Stimulated activated CD8-positive, alpha-beta memory T cell treated with anti-CD3 and anti-CD28 coated beads, Interleukin-7, amount 100 ng/mL, for 24 hours (primary cell): ENCODE measurements at places on chromosomes 5 and 9.

- DNase-seq = no peak
These were observed 60.1 kb downstream of the TMEM174 start for GRCh38 chr5:73233053-73233460.

- DNase-seq = no peak
These were observed 88.6 kb upstream of the IFNE start for GRCh38 chr9:21570643-21571275.

DNA sequence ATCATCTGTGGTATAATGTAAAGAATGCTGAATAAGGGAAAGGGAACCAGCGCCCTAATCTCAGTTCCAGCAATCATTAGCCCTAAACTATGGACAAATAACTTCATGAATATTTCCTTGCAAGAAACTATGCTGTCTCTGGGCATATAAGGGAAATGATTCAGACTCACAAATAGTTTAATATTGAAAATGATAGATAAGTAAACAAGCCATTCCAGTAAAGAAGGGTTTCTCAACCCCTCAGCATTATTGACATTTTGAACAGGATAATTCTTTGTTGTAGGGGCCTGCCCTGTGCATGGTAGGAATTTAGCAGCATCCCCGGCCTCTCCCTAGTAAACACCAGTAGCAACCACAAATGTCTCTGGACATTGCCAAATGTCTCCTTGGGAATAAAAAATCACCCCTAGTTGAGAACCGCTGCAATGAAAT, 23.8 kb downstream of the C5 start:
- no peak for DNase-seq

DNA sequence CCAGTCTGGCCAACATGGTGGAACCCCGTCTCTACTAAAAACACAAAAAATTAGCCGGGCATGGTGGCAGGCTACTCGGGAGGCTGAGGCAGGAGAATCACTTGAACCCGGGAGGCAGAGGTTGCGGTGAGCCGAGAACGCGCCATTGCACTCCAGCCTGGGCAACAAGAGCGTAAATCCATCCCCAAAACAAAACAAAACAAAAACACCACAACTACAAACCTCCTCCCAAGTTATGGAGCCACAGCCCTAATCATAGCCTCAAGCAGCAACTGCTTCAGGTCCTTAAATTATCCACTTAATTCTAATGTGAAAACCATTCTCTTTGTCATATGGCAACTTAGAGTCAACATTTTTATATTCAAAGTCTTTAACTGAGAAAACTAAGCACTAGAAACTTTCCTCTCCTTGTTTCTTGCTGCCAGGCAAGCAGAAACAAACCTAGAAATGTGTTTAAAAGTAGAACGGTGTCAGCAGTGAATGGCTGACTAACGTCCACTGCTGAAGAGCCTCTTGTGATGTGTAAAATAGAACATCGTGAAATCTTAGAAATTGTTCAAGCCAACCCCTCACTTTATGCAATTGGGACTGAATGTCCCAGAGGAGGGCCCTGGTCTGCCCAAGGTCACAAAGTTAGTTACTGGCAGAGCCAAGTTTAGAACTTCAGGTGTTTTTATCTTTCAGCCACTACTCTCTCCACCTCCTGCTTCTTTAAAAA, 5.7 kb downstream of the TMEM245 start:
- DNase-seq = no peak

GRCh38 chr9:91921371-91921770, 28.7 kb downstream of the ROR2 start:
- DNase-seq = no peak

GRCh38 chr9:100729336-100729895, 151.5 kb downstream of the CAVIN4 start:
- no peak for DNase-seq

GRCh38 chr9:92501671-92502393, 19.5 kb upstream of the ASPN start:
- DNase-seq = no peak

DNA sequence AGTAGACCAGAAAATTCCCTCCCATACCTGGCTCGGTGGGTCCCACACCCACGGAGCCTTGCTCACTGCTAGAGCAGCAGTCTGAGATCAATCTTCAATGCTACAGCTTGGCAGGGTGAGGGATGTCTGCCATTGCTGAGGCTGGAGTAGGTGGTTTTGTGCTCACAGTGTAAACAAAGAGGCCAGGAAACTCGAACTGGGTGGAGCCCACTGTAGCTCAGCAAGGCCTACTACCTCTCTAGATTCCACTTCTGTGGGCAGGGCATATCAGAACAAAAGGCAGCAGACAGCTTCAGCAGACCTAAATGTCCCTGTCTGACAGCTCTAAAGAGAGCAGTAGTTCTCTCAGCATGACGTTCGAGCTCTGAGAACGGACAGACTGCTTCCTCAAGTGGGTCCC, 5.6 kb upstream of the GZMA start:
- no peak for DNase-seq

DNA sequence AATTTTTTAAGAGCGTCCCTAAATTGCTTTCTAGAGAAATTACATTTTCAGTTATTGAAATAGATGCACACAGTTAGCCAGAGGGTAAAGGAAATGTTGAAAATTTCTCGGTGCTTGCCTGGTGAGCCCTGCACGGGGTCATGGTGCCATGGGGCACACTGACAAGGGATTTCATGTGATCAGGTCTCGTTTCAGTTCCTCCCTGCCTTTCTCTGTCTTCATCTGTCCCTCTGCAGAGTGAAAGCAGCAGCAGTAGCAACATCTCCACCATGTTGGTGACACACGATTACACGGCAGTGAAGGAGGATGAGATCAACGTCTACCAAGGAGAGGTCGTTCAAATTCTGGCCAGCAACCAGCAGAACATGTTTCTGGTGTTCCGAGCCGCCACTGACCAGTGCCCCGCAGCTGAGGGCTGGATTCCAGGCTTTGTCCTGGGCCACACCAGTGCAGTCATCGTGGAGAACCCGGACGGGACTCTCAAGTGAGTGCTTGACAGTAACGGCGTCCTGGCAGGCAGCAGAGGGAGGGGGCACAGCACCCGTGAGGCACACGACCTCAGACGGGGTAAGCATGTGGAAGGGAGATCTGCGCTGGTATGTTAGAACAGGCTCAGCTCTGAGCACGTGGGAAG, 89.1 kb upstream of the OTULINL start:
- no peak for DNase-seq

GRCh38 chr5:90020575-90021538, 388.7 kb downstream of the CETN3 start:
- DNase-seq = no peak

DNA sequence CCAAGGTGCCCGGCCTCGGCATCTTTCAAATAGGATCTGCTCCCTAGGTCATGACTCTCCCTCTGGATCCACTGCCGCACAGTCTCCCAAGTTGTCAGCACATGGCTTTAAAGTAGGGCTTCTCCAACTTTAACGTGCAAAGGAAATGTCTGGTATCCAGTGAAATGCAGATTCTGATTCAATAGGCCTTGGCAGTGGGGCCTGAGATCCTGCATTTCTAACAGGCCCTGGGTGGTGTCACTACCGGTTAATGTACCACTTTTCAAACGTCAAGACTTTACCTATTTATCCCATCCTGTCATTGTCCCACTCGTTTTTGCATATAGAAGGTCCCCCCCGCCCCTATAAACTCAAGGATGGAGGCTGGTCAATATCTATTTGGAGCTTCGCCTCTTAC, 137.6 kb upstream of the ZNF618 start:
- DNase-seq = no peak

DNA sequence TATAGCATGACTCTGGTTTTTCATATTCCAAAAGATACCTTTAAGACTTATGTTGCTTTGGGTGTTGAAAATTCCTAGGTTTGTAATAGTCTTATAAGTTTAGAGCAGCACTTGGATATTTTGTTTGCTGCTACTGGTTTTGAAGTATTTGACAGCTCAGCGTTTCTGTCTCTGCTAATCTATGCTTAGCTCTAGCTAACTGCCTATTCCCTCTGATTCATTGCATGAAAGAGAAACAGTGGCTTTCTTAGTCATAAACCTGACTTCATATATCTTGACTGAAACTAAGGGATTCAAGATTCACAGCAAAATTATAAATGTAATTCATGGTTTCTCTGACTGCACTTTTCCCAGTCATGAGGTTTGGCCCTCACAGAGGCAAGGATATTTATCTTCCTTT, 35.6 kb upstream of the ANXA1 start:
- no peak for DNase-seq

- DNase-seq = no peak
These were observed 460.5 kb downstream of the MAN2A1 start for GRCh38 chr5:110150199-110150598.

DNA sequence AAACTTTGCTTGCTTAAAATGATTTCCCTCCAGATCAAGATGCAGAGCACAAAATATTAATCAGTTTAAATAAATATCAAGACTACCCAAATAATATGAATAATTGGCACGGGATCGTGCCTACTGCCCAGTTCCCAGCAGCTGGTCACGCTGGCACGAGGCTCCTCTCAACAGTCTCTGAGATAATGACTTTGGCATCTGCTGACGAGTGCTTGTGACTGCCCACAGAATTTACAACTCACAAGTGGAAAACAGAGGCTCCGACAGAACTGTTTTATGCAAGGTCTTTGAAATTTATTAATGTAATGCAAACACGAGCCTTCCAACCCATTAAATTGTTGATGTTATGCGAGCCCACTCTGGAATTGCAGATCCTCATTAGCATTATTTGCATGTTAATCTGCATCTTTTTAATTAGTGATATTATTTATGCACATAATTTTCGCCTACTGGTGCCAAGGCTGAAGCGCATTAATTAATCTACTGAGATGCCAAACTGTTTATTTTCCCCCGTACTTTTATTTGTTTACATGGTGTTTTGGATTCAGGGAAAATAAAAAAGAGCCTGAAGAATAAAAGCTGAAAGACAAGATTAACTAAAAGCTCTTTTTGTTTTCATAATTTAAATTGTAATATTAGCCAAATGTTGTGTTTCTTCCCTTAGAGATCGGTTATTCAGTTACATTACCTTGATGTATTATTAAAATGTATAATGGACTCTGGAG, 369.3 kb upstream of the IRX1 start:
- no peak for DNase-seq

GRCh38 chr9:76114144-76114543, 223.7 kb downstream of the PCSK5 start:
- no peak for DNase-seq

GRCh38 chr5:137441476-137441875, 57.6 kb downstream of the SPOCK1 start:
- no peak for DNase-seq

- DNase-seq = no peak
These were observed 49.6 kb upstream of the KIF2A start for GRCh38 chr5:62256161-62257019.

GRCh38 chr9:81596679-81597418, 92.5 kb downstream of the TLE1 start:
- no peak for DNase-seq

DNA sequence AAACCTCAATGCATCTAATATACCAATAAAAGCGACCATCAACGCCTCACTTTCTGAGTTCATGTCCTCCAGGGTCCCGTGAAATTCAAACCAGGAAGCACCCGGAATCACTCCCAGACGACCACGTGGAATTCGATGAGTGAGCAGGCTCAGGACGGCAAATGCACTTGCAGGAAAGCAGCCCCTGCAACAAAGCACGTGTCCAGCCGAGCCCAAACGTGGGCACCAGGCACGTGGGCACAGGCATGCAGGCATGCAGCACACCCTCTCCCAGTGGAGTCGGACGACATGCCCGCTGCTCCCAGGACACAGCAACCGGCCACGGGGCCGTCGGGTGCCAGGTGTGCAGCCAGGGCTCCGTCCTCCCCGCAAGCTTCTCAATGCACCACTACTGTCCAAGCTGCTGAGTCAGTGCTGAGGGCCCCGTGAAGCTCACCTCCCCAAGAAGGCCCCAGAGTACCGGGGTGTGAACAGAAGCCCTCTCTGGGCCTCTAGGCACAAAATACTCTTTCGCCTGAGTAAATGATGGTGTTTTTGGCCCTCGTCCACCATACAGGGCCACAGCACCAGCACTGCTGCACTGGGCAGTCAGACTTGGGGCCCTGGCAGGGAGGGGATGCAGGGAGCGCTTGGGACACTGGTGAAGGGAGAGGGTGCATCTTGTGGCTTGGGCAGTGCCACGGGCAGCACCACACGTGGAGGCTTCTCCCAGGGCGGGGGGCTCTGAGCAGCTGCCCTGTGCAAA, 87.6 kb downstream of the VAV2 start:
- no peak for DNase-seq

DNA sequence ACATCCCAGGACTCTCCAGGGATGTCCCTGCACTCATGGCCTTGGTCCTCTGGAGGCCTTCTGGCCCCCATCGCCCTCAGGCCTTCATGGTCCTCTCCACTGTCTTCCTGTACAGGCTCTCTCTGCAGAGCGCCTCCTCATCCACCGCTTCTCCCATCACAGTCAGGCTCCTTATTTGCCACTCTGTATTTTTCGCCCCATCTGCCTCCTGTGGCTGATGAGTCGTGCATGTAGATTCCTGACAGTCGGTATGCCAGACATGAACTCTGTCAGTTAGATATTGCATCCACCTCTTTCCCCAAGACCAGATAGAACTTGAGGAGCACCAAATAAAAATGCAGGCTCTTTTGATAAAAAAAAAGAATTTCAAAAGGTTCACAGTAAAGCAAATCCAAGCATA, 362.8 kb downstream of the IRX1 start:
- DNase-seq = no peak

DNA sequence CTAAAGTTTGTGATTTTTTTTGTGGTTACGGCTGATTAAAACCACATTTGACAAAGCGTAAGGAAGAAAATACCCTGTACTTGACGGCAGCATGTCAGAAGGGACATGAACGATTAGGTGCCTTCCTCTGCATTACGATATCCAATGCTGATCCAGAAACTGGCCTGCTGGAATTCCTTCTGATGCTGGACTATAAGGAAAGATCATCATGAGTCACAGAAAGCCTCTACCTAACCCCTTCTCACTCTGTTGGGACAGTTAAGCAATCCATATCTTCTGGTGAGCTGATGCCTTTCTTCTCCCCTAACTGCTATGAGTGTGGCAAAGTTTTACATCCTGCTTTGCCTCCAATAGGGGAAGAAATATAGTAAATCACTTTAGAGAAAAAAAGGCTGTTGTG, 78.4 kb upstream of the PAPPA start:
- DNase-seq = no peak
